ENCODE measurements at places on chromosomes 1 and 21. TPM values are rescaled to one million over a fixed set of nuclear protein-coding genes. Genes with fewer than 3 reads are reported as not detected.

- DNase-seq = no peak
Measured at GRCh38 chr1:35185200-35185599, 7.7 kb downstream of the SFPQ start.

DNA sequence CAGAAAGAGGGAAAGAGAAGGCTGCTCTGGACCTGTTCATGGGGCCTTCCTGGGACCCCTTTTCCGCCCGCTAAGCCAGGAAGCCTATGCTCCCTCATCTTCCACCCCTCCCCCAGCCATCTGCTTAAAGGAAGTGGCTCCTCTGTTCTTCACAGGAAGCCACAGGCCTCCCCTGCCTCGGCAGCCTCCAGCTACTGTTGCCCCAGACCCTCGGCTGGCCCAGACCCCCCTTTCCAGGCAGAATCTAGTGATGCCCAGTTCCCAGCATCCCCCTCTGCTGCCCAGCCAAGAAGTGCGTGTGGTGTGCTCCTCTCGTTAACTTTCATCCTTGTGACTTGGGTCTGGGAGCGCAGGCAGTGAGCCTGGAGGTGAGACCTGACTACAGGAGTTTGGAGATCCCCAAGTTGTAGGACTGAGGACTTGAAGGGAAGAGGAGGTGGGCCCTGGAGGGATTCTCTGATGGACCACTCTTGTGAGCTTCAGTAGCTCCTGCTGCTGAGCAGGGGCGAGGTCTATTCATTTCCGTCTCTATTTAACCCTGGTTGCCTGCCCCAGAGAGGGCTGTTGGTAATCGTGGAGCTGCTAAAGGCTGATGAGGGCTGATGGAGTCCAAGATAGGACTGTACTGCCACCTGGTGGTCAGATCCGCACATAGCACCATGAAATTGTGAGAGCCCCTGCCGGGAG, 9.1 kb downstream of the IFI6 start:
- peak; percentile 87 for DNase-seq

DNA sequence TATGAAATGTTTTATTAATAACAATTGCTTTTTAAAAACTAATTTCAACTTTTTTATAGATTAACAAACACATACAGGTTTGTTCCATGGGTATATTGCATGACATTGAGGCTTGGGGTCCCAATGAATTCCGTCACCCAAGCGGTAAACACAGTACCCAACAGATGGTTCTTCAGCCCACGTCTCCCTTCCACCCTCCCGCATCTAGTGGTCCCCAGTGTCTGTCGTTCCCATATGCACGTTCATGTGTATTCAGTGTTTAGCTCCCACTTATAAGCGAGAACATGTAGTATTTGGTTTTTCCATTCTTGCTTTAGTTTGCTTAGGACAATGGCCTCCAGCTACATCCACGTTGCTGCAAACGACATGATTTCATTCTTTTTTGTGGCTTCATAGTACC, 48.6 kb downstream of the NOS1AP start:
- DNase-seq = no peak

The CENPL gene
- total RNA-seq = 36.2 TPM

Data from activated T-cell treated with anti-CD3 and anti-CD28 coated beads, Interleukin-2, amount 50 U/mL, for 72 hours (primary cell).